Small intestine (tissue), 16 donors: ENCODE measurements at places on chromosomes 7 and 10. TPM values are rescaled to one million over a fixed set of nuclear protein-coding genes. Genes with fewer than 3 reads are reported as not detected.

The ODAD2 gene
- not detected for polyA plus RNA-seq

The OR13A1 gene
- polyA plus RNA-seq, result 0.12 TPM

The BMPER gene
- 1.2 TPM for polyA plus RNA-seq

The NACAD gene
- 0.22 TPM for polyA plus RNA-seq

The PRRT4 gene
- polyA plus RNA-seq, result not detected

- DNase-seq, result peak; percentile 6
- no peaks in the 10 kb centered on the region for H3K36me3 ChIP-seq
- no peak overlapping the region for H3K27ac ChIP-seq
- no peak overlapping the region for H3K4me3 ChIP-seq
Measured at GRCh38 chr10:129814681-129815646, 149.1 kb downstream of the EBF3 start.

GRCh38 chr7:152006336-152006735 lies 19.1 kb upstream of the GALNT11 start:
- H3K4me1 ChIP-seq, result no peaks in the 10 kb centered on the region
- no peak overlapping the region for H3K4me3 ChIP-seq

- H3K27ac ChIP-seq, result no peak overlapping the region
- no peaks in the 10 kb centered on the region for H3K27me3 ChIP-seq
- H3K4me1 ChIP-seq, result no peaks in the 10 kb centered on the region
Measured at GRCh38 chr7:11616466-11616865, 215.5 kb downstream of the THSD7A start.

- no peak for DNase-seq
- H3K4me3 ChIP-seq, result no peak overlapping the region
- H3K27me3 ChIP-seq, result no peaks in the 10 kb centered on the region
Measured at GRCh38 chr7:21603462-21603861, 60.6 kb downstream of the DNAH11 start.

- no peak for DNase-seq
- H3K4me3 ChIP-seq, result no peak overlapping the region
- no peaks in the 10 kb centered on the region for H3K4me1 ChIP-seq
- no peaks in the 10 kb centered on the region for H3K27me3 ChIP-seq
- H3K27ac ChIP-seq, result no peak overlapping the region
Measured at GRCh38 chr7:3149231-3149995, 105.7 kb upstream of the CARD11 start.

DNA sequence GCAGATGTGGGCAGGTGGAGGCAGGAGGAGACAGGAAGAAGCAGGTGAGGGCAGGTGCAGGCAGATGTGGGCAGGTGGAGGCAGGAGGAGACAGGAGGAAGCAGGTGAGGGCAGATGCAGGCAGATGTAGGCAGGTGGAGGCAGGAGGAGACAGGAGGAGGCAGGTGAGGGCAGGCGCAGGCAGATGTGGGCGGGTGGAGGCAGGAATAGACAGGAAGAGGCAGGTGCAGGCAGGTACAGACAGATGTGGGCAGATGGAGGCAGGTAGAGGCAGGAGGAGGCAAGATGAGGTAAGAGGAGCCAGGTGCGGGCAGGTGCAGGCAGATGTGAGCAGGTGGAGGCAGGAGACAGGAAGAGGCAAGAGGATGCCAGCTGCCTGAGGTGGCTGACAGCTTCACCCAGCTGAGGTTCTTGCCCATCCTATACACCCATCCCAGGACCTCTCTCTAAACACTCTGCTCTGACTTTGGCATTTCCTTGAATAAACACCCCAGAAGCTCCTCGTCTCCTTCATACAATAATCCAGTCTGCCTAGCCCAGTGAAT lies 33.0 kb downstream of the PTPRE start:
- H3K27me3 ChIP-seq, result no peaks in the 10 kb centered on the region
- peaks cover 1% of the 10 kb centered on the region for H3K36me3 ChIP-seq
- H3K4me1 ChIP-seq, result no peaks in the 10 kb centered on the region
- no peak overlapping the region for H3K27ac ChIP-seq

DNA sequence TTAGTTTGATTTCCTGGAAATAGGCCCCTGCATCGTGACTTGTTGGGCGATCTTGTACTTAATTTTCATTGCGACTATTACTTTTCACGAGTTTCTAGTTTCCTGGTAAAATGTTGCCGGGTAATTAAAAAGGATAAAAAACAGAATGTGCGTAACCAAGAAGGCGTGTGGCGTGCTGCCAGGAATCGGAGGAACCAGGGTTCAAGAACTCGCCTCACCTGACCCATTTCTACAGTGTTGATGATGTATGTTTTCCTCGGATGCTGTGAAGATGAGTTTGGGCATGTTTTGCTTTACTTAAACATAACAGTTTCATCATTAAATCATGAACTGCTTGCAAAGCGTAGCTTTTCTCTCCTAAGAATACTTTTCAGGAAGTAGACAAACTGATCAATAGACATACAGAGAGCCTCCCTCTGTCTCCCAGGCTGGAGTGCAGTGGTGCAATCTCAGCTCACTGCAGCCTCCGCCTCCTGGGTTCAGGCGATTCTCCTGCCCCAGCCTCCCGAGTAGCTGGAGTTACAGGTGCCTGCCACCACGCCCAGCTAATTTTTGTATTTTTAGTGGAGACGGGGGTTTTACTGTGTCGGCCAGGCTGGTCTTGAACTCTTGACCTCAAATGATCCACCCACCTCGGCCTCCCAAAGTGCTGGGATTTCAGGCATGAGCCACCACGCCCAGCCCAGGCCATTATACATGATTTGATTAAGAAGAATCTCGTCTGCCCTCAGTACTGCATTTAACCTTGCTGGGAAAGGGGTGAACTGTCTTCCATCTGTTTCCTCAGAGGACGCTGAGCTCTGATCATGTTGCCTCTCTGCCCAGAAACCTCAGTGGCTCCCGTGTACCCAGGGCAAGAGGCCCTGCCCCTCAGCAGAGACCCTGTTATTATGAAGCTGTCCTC lies 9.1 kb downstream of the FOXK1 start:
- no peaks in the 10 kb centered on the region for H3K27me3 ChIP-seq
- no peak overlapping the region for H3K4me3 ChIP-seq
- H3K27ac ChIP-seq, result no peak overlapping the region
- no peak for DNase-seq

DNA sequence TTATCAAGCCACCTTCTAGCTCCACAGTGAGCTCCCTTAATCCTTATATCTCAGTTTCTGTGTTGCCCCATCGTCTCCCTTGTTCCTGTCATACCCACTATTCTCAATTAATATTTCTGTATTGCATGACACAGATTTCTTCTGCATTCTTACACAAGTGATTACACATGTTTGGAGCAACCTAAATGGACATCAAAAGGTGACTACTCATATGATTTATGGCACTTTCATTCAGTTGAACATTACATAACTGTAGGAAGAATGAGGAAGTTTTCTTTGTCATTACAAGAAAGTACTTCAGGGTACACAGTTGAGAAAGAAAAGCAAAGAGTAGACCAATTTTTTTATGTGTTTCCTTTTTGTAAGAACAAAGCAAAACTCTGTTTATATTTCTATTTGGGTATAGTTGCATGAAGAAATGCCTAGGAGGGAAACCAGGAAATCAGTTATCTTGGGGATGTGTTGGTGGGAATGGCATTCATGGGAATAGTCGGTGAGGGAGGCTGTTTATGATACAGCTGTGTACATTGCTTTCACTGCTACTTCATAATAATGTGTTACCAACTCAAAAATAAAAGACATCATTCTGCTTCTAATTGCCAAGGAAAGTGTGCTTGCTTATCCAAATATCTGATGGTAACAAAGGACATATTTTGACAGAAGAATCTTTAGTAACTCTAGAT lies 23.6 kb upstream of the PRSS37 start:
- peak; percentile 5 for DNase-seq
- H3K27ac ChIP-seq, result no peak overlapping the region
- no peaks in the 10 kb centered on the region for H3K27me3 ChIP-seq
- no peak overlapping the region for H3K4me3 ChIP-seq
- H3K4me1 ChIP-seq, result no peaks in the 10 kb centered on the region

DNA sequence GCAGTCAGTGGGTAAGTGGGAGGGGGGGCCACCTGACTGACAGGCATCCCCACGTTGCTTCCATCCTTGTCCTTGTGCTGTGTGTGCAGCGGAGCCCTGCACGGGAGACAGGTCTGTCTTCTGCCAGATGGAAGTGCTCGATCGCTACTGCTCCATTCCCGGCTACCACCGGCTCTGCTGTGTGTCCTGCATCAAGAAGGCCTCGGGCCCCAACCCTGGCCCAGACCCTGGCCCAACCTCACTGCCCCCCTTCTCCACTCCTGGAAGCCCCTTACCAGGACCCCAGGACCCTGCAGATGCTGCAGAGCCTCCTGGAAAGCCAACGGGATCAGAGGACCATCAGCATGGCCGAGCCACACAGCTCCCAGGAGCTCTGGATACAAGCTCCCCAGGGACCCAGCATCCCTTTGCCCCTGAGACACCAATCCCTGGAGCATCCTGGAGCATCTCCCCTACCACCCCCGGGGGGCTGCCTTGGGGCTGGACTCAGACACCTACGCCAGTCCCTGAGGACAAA lies 24.8 kb downstream of the TBATA start:
- H3K27ac ChIP-seq, result no peak overlapping the region
- H3K4me3 ChIP-seq, result no peak overlapping the region
- H3K36me3 ChIP-seq, result peaks cover 12% of the 10 kb centered on the region

GRCh38 chr10:124130198-124130900 lies 37.0 kb upstream of the CHST15 start:
- H3K36me3 ChIP-seq, result no peaks in the 10 kb centered on the region
- H3K4me3 ChIP-seq, result no peak overlapping the region
- no peaks in the 10 kb centered on the region for H3K27me3 ChIP-seq
- no peak for DNase-seq
